ENCODE measurements at places on chromosomes 1 and 21.

GRCh38 chr1:198118134-198118533 lies 38.7 kb upstream of the NEK7 start:
- no peak for DNase-seq

DNA sequence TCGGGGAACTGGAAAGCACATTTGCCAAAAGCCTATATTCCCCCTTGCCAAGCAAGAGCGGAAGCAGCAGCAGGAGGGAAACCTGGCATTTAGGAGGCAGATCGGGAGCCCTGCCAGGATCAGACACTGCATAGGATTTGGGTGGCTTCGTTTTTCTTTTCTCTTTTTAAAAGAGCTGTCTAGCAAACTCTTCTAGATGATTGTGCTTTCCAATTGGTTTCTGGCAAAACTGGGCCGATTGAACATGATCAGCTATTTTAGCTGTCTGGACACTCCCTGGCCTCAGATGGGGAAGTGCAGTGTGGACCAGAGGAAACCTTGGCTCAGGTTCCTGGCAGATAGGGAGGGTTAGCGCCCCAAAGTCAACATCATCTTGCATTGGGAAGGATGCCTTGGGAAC lies 414.0 kb upstream of the KAZN start:
- DNase-seq, result no peak

DNA sequence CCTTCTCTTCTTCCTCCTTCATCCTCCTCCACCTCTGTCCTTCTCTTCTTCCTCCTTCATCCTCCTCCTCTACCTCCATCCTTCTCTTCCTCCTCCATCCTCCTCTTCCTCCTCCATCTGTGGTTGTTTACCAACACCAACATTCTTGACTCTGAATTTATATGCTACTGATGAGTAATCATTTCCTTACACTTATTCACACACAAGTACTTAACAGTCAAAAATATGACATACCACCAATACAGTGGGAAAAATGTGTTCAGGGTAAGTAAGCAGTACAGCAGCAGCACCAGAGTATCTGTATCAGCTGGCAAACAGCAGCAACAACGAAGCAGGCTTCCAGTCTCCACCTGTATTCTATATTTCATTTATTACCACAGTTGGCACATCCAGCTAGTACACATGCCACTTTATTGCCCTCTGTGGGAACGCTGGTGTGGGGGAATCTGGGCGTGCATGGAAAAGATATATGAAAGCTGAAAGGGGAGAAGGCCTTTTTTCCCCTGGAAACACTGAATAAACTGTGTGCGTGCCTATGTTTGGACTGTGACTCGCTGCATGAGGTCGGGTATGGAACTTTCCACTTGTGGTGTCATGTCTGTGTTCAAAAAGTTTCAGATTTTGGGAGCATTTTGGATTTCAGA lies 16.0 kb downstream of the ADSS2 start:
- no peak for DNase-seq

DNA sequence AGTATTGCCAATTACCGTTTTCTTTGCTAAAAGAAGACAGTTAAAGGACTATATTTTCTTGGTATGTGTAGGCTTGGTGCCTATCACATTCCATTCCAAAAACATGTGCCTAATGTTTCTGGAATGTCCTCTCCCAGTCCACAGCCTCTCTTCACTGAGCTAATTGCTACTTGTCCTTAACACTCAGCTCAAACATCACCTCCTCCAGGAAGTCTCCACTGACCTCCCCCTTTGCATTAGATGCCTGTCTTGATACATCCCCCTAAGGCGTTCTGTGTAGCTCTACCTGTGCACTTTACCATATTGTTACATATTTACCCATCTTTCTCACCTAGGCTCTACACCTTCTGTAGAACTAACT lies 195.6 kb upstream of the CAMK1G start:
- no peak for DNase-seq

- DNase-seq, result no peak
These were observed 838 bp upstream of the DISP1 start for GRCh38 chr1:222813866-222814535.

- no peak for DNase-seq
These were observed 34.6 kb downstream of the CFAP57 start for GRCh38 chr1:43206600-43207228.

GRCh38 chr1:224407571-224408293 lies 26.9 kb downstream of the WDR26 start:
- DNase-seq, result no peak

DNA sequence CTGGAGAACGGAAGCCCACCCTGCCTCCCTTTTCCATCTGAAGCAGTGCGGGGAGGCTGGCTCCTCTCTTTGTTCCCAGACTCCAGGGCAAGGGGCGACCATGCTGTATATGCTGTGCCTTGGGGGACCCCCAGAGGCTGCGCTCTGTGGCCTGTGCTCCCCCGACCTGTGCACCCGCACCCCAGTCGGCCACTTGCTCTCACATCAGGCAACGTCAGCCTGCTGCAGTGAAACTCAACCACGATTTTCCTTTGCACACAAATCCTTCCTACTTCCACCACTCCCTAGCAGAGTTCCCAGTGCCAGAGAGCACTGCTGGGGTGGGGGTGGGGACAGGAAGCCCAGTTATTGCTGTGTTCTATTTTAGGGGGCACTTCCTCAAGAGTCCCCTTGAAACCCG lies 52.5 kb downstream of the SIM2 start:
- no peak for DNase-seq

DNA sequence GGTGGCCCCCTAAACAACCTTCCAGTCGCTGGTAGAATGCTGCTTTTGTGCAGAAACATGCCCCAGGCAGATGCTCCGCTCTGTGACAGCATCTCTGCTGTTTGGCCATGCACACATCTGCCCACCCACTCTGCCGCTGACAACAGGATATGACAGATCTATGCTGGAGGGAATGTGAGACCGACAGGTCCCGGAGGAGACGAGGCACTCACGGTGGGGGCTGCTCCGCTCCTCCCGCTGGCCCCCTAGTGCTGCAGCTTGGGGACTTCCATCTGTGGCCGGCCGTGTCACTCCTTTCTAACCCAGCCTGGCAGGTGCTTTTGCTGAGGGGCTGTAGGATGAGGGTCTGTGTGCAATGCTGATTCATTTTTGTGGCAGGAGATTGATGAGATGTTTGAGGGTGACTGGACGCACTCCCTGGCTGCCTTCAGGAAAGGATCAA lies 49.1 kb upstream of the DMRTB1 start:
- DNase-seq, result peak; percentile 37

GRCh38 chr1:160466961-160467360 lies 56.1 kb downstream of the SLAMF6 start:
- no peak for DNase-seq

- peak; percentile 74 for DNase-seq
These were observed 157.7 kb downstream of the TOMM20 start for GRCh38 chr1:234970731-234971476.

GRCh38 chr21:45276596-45276995 lies 11.1 kb downstream of the POFUT2 start:
- no peak for DNase-seq

GRCh38 chr1:5774019-5774418 lies 218.2 kb downstream of the NPHP4 start:
- no peak for DNase-seq

DNA sequence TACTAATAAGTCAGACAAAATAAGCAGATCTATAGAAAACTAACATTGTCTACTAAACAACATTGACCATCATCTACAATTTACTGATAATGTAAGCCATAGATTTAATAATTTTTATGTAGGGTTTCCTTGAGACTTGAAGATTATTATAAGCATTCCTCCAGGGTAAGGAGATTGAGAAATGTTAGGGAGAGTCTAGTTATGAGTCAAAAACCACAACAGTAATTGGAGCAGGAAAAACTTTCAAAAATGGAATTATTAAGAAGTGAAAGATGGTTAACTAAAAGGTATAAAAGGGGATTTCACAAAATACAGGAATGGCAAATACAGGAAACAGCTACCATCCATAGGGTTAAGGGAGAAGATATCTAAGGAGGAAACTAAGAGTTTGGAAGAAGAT lies 12.4 kb upstream of the UHMK1 start:
- DNase-seq, result no peak

DNA sequence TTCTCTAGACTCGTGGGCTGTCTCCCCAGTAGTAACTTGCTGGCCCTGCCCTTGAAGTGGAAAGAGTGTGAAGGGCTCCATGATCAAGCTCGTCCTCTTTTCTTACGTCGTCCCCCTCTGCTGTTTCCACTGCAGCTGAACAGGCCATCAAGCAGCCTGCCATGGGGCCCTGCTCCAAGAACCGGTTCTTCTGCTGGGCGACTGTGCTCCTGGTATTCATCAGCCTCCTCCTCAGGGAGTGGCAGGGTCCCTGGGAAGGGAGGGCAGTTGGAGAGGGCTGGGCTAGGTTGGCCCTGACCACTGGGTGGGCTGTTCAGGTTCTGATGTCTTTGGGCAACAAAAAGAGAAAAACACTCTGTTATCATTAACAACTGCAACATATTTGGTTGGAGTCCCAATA lies 151.5 kb downstream of the FCRL5 start:
- no peak for DNase-seq

DNA sequence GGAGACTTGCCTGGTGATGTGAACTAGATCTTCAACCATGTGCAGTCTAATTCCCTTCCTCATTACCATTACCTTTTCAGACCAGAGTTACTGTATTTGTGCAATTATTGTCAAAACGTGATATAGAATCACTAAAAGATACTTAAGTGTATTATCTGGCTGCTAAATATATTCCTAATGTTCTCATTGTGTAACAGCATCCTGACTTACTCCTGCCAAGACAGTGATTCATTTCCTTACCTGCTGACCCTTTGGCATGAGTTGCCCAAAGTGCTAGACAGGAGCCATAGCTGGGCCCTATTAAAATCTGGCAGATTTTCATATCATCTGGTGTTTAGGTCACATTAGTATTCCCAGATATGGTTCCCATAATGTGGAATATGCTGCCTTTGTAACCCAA lies 598.3 kb upstream of the CAMK1G start:
- no peak for DNase-seq

DNA sequence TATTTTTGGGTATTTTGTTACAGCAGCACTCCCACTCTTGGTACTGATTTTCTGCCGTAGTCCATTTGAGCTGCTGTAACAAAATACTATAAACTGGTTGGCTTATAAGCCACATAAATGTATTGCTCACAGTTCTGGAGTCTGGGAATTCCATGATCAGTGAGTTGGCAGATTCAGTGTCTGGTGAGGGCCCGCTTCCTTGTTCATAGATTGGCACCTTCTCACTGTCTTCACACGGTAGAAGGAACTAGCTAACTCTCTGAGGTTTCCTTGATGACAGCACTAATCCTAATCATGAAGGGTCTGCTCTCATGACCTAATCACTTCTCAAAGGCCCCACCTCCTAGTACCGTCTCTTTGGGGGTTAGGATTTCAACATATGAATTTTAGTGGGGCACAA lies 85.2 kb downstream of the HHAT start:
- DNase-seq, result no peak

DNA sequence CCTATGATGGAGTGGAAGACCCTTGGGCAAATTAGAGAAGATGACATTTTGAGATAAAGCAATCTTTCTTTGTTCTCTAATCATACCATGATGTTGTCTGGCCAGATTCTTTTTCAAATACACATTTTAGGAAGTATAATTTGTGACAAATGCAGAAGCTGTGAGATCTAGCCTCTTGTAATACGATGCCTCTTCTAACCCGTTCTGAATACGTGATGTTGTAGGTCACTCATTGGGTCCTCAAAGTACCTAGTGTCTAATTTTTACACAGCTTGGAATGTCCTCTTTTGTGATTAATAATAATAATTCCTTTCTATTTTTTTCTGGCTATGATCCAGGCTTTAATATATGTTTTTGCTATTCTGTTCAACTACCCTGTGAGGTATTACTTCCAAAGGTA lies 502.7 kb downstream of the NUF2 start:
- DNase-seq, result no peak

DNA sequence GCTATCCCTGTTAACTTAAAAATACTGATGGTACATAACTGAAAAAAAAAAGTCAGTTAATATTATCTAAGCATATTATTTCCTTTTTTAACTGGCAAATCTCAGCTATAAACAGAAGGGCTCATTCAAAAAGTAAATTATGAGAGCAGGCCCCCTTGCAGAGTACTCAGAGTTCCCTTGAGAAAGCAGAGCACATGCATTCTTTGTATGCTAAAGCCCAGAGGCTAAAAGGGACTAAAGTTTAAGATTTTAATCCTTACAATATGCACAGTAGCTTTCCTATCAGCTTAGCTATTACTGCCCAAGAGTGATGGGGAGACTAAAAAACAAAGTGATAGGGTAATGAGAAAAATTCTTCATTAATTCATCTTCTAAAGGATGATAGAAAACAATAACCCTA lies 18.5 kb downstream of the SLC16A1 start:
- DNase-seq, result no peak

GRCh38 chr1:217133958-217134856 lies 411.0 kb upstream of the ESRRG start:
- DNase-seq, result peak; percentile 46

- no peak for DNase-seq
These were observed 3.2 kb upstream of the BEST4 start for GRCh38 chr1:44790968-44791801.

DNA sequence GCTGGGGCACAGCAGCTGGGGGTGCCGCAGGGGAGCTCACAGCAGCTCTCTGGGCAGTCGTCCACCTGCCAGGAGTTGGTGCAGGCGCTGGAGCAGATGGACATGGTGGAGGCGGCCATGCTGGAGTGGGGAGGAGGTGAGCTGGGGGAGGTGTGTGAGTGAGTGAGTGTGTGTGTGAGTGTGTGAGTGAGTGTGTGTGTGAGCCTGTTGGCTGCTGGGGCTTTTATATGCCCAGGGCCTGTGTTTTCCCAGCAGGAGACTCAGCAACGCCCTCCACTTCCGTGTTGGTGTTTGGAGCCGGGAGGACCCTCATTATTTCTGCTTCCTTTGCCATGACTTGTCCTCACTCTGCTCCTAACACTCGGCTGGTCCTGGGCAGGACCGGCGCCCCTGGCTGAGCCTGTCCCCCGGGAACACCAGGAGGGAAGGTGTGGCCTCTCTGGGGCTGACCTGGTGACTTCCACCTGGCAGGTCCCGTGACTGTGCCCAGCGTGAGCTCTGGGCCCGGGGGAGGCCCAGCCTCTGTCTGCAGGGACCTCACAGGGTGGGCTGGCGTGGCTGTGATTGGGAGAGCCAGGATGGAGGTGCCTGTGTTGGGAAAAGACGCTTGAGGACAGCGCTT lies at the start of gene KRTAP10-2:
Gene KRTAP10-2 (minus strand): TSS at position 166 of the 622 bp plus-strand sequence. CDS start 47 bp downstream, at position 119.
- no peak for DNase-seq

DNA sequence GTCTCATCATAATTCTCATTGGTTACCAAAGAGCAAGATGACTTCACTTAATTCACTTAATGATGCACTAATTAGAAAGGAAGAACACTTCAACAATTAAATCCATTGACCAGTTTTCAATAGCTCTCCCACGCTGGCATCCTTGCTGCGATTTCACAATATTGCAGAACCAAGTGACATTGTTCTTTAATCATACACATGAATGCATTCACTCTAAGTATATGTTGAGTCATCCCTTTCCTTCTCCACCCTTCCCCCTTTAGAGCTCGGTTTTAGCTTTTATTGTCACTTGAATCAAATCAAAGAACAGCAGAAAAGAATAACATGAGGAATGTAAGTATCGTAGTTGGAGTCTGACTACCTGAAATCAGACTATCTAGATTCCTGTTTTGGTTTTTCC lies 233.6 kb upstream of the FMN2 start:
- no peak for DNase-seq

GRCh38 chr1:218904416-218904815 lies 269.3 kb upstream of the LYPLAL1 start:
- DNase-seq, result no peak

- no peak for DNase-seq
These were observed 89.9 kb upstream of the LBR start for GRCh38 chr1:225517697-225518096.
